ENCODE measurements at places on chromosomes 5 and 9.

- DNase-seq, result no peak
Measured at GRCh38 chr5:72586788-72587530, 79.7 kb upstream of the ZNF366 start.

GRCh38 chr5:61329550-61330128 lies 2.4 kb upstream of the ZSWIM6 start:
- peak; percentile 62 for DNase-seq

DNA sequence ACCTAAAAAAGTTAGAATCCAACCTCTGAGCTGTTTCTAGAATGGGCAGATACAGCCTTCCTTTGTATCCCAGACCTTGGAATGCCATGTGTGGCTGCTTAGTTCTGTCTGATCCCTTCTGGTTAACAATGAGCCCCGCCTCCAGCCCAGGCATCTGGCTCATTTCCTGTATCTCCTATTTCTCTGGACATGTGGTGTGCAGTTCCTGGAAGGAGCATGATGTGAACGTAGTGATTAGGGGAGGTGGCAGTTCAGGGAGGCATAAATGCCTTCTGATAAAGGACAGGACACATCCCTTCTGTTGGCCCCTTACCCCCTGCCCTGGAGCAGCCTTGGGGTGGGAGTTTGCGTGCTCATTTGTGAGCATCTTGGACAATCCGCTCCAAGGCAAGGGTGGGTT lies 243.0 kb downstream of the ZSWIM6 start:
- DNase-seq, result peak; percentile 75

- no peak for DNase-seq
Measured at GRCh38 chr5:95857185-95857945, 34.8 kb upstream of the GLRX start.

DNA sequence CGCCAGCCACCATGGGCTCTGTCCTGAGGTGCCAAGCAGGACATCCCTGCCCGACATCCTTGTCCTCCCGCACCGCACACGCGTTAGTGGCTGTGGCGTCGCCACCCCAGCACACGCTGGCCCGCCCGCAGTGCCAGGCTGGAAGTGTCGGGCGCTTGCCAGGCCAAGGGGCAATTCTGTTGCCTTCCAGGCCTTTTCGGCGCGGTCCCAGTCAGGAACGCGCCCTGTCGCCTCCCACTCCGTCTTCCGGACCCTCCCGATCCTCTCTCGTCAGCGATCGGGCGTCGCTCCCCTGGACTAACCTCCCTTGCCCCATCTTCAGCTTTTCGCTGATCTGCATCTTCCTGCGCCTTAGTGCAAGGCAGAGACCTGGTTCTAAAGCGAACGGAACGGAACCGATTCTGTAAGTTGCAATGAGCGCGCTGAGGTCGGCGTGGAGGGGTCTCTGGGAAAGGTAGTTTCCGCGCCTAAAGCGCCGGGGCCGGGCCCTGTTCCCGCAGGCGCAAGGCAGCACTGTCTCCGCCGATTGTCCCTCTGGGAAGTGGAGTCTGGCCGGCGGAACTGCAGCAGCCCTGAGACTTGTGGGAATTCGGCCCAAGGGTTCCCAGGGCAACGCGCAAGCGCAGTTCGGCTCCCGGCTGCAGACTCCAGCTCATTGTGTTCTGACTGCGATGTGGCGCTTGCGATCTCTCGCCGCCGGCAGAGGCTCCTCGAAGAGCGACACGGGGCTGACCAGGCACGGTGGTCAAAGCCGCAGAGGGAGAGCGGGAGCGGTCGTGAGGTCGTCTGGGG lies at the start of gene ZNF454:
TSS of gene ZNF454 (plus strand) at position 630 of the 792 bp plus-strand sequence. CDS start 1,594 bp downstream, outside the sequence.
- no peak for DNase-seq

- no peak for DNase-seq
Measured at GRCh38 chr9:20623021-20623747, 885 bp upstream of the MLLT3 start.

GRCh38 chr9:80359941-80360881 lies 788.4 kb downstream of the TLE4 start:
- DNase-seq, result no peak

GRCh38 chr9:100217536-100217935 lies 118.5 kb downstream of the INVS start:
- no peak for DNase-seq

GRCh38 chr5:1931604-1932231 lies 49.0 kb upstream of the IRX4 start:
- no peak for DNase-seq

GRCh38 chr5:670396-671270 lies 22.5 kb downstream of the TPPP start:
- no peak for DNase-seq

- DNase-seq, result no peak
Measured at GRCh38 chr5:159759791-159760290, 156.4 kb upstream of the ADRA1B start.

DNA sequence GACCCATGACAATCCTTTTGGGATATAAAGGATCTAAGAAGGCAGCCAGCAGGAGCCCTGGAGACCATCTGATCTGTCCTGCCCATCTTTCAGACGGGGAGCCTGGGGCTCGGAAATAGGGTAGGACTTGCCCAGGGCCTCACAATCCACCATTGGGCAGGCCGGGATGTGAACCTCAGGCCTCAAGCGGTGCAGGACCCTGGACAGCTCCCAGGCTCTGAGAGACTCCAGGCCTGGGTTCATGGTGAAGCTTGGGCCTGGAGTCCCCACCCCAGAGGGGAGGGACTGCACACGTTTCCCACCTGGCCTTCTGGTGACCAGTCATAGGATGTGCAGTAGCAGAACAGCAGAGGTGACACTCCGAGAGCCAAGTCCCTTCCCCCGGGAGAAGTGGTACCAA lies 36.6 kb upstream of the RAPGEF1 start:
- no peak for DNase-seq

DNA sequence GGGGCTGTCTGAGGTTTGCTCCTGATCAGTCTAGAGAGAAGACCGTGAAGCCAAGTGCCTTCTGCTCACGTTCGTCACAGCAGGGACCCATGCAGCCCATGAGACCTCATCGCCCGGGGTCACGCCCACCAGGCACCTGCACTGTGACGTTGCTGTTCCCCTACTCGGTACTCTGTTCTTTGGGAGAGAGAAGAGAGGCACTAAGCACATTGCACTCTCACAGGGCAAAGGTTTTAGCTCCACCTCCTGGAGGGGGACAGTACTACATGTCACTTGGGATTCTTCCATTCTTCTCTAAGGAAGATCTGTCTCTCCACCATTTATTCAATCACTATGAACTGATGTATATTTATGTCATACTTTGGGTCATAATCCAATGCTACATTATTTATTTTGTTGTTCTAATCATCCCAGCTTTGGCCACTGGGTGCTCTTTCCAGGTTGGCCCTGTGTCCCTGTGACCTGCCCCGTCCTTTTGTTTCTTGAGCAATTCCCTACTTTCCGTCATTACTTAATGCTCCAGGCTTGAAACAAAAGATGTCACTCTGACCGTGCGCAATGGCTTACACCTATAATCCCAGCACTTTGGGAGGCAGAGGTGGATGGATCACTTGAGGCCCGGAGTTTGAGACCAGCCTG lies 31.4 kb upstream of the BRD3 start:
- no peak for DNase-seq

GRCh38 chr5:109529520-109529919 lies 119.7 kb upstream of the PJA2 start:
- no peak for DNase-seq

DNA sequence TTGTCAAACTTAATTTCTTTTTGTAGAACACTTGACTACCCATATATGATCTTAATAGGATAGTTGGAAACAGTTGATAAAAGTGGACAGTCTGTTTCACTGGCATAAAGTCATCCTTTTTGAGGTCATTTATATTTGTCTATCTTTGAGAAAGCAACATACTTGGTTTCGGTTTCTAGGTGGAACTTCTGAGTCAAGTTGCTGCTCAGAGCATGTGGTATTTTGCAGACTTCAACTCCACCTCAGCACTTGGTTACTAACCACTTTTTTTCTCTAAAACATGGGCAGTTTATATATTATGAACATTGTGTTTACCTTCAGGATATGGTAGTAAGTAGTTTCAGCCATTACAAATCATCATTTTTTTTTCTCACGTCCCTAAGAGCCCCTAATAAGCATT lies 1749.0 kb upstream of the C9orf72 start:
- DNase-seq, result no peak

GRCh38 chr5:132471944-132472343 lies 18.6 kb downstream of the IRF1 start:
- no peak for DNase-seq

GRCh38 chr5:141846031-141846430 lies 32.2 kb downstream of the PCDH1 start:
- no peak for DNase-seq
